ENCODE measurements at places on chromosomes 2 and 18.

GRCh38 chr2:109457794-109458193 lies 156.0 kb downstream of the SEPTIN10 start:
- DNase-seq = no peak

- DNase-seq = peak; percentile 82
Measured at GRCh38 chr2:170170281-170171040, 7.5 kb upstream of the MYO3B start.

DNA sequence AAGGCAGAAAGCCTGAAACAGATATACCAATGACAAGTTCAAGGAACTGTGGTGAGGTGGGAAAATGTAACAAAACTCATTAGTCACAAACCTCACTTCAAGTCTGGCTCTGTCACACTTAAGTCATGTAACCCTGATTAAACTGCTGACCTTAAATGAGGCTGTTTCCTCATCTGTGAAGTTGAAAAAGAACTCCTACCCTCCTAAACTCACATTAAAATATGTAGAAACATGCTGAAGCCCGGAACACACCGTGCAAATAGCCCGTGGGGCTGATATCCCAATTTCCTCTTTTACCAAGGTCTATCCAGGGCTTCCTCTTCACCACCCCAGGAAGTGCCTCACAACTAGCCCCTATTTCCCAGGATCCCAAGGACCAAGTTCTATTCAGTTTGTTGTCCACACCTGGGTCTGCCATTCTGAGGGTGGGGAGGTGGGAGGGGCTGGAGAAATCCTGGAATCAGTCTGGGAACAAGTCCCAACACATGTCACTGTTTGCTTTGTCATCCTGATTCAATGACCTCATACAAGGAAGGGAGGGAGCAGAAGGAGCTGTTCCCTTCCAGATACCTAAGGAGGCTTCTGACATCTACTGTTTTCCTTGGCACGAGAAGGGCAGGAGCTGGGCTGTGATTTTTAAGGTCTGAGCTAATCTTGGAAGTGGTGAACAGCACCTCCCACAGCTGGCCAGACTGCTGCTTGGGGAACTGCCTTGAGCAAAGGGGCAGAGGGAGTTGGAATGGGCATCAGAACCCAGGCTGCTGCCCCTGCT lies 42.3 kb downstream of the SLC4A1AP start:
- DNase-seq = peak; percentile 58

DNA sequence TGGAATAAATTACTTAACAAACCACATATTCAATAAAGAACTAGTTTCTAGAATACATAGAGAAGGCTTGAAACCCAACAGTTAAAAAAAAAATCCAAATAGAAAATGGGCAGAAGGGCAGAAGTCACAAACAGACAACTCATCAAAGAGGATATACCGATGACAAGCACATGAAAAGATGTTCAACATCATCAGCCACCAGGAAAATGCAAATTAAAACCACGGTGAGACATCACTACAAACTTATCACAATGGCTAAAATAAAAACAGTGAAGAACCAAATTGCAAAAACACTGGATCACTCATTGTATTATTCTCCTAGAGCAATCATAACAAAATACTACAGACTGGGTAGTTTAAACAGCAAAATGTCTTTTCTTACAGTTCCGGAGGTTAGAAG lies 14.5 kb downstream of the SESTD1 start:
- no peak for DNase-seq

DNA sequence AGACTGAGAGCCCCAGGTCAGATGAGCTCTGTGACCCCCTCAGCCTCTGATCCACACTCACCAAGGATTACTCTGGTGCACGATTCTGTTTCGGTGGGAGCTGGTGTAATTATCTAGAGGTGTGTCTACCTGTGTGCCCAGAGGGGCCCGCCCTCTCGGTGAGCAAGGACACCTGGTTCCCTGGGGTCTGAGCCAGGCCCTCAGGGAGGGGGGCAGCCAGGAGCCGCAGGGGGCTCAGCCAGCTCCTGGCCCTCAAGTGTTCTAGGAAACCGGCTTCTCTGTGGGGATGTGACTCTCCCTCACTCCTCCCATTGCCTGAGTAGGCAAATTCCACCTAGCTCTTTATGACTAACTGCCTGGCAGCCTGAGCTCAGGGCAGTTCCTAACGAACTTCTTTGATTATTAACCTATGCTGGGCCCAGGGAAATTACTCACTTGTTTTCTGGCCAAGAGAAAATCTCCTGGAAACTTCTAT lies 17.4 kb downstream of the AGAP1 start:
- DNase-seq = no peak

GRCh38 chr18:65606551-65607130 lies 144.2 kb upstream of the CDH7 start:
- no peak for DNase-seq

GRCh38 chr2:38722271-38723061 lies 28.7 kb downstream of the SRSF7 start:
- DNase-seq = no peak

DNA sequence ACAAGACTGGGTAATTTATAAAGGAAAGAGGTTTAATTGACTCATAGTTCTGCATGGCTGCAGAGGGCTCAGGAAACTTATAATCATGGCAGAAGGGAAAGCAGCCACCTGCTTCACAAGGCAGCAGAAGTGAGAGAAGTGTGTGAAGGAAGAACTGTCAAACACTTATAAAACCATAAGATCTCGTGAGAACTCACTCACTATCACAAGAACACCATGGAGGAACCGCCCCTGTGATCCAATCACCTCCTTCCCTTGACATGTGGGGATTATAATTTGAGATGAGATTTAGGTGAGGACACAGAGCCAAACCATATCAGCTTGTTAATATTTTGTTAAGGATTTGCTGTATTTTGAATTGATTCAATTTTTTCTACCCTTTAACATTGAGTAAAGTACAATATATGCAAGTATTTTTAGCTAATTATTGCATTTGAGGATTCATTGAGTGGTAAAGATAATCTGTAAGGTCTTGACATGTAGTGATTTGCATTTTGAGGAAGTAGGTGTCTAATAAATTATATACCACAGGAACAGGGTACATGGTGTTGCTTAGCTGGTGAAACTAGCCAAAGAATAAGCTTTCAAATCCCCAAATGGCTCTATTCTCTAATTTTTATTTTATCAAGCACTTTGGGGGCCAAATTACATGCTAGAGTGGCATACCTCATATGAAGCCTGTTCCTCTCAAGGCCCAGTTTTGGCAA lies 3.9 kb upstream of the C2orf69 start:
- no peak for DNase-seq

- no peak for DNase-seq
Measured at GRCh38 chr2:197216361-197216979, 94.1 kb downstream of the ANKRD44 start.

GRCh38 chr2:129772190-129772579 lies 207.3 kb upstream of the RAB6C start:
- no peak for DNase-seq

DNA sequence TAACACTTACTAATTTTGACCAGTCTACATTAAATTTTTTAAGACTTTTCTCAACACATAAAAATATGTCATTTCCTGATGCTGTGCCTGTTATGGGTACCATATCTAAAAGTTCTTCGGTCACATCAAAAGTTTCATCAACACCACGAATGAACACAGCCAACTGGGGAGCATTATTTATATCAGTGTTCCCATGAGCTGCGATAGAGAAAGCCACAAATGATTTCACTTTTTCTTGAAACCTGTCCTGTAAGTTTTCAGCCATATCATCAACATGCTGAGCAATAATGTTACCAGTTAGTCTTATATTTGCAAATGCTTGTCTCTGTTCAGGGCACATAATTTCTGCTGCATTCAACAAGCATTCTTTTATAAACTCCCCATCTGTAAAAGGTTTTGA lies 30.4 kb upstream of the NCL start:
- no peak for DNase-seq

GRCh38 chr2:38037325-38037724 lies 38.6 kb downstream of the CYP1B1 start:
- peak; percentile 6 for DNase-seq

DNA sequence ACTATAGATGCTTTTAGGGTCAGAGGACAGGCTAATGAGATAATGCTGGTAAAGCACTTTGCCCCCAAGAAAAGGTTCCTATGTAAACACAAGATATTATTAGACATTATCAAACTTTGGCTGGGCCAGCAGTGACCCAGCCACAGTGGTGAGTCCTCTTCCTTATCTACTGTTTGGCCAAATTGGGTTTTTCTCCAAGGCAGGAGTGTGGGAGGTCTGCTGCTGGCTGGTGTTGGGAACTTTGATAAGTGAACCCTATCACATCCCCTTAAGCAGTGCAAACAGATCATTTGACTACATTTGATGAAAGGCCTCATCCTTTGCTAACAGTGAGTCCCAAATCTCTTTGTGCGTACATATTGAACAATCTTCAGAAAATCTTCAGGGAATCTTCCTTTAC lies 16.2 kb downstream of the FZD7 start:
- no peak for DNase-seq

DNA sequence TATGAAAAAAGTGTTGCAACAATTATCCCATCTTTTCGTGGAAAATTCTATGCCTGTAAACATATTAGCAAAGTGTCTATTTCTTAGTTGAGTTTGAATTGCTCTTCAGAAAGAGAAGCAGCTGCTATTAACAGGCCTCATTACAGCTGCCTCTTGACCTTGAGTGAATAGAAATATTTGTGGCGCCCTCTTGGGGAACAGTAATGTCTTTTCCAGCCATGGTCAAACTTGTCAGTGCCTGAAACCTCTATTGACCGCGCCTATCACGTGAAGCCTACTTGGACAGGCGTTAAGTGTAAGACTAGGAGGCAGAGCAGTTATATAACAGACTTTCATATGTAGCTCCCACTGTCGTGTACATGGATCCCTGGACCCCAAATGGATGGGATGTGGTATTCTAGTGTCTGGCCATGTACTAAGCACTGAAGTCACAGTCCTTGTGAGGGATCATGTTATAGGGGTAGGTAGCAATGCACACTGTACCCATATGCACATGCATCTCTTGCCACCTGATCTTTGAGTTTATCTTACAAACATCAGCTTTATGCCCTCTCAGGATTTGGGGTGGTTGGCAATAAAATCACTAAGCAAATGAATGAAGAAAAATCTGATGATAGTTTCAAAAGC lies 245.0 kb downstream of the PTGR3 start:
- DNase-seq = peak; percentile 63

GRCh38 chr2:22175003-22175402 lies 1051.2 kb downstream of the TDRD15 start:
- DNase-seq = no peak

GRCh38 chr2:50624506-50624905 lies 407.4 kb downstream of the NRXN1 start:
- no peak for DNase-seq

- no peak for DNase-seq
Measured at GRCh38 chr2:30780776-30781330, 26.4 kb downstream of the CAPN13 start.

DNA sequence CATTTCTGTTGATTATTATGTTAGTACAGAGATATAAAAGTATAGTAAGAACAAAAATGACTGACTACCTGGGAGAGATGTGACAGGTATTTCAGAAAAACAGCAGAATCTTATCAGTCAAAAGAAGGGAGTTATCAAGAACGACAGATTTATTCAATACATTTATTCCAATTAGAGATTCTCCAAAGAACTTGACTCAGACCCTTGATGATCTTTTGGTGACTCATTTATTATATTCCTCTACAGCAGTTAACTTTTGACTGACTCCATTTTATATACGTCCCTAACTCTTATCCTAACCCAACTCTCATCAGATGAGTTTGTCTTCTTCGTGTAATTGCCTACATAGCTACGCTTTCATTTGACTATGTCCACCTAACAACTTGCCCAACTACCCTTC lies 91.1 kb downstream of the C2orf74 start:
- DNase-seq = no peak

- DNase-seq = peak; percentile 6
Measured at GRCh38 chr18:48915626-48916425, 34.9 kb downstream of the SMAD7 start.

DNA sequence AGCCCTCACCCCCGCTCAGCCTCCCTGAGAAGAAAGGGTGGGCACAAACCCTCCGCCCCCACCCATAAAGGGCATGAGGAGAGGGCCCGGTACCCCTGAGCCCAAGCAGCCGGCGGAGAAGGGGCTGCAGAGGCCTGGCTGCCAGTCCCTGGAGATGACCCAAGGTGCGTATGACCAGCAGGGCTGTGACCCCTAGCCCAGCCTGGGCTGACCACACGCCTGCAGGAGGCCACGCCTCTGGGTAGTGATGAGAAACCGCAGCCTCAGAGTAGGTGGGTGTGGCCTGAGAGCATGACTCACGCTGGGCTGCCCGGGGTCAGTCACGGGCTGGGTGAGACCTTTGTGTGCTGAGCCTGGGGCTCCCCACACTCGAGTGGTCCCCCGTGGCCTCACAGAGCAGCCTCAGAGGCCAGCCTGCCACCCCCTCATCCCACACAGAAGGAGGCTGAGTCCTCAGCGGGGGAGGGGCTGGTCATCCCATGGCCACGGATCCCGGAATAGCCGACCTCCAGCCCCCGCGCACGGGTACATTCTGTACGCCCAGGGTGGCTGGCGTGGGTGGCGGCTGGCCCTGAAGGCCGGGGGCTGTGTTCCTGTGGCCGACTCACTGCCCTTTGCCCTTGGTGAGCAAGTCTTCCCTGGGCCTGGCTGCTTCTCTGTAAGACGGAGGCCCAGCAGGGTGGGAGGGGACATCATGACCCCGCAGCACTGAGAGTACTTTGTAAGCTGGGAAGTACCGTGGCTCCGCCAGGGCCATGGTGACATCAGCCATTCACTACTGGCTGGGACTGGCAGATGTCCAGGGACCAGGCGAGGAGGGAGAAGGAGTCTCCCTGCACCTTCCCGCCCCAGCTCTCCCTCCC lies 110.8 kb upstream of the OTOS start:
- peak; percentile 81 for DNase-seq

DNA sequence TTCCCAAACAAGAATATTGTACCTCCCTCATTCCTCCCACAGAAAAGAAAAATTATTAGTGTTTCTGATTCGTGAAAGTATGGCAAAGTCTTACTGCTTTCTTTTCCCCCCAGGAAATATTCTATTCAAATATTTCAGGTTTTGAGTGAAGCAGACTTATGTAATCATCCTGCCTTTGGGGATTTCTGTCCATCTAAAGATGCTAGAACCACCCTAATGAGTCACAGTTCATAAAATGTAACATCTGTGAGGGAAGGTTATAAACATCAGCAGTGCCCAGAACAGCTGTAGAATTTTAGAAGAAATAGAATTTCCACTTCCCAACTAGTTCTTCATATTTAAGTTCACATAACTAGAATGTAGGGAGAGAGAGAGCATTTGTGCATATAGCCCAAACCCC lies 39.0 kb downstream of the EEF1B2 start:
- DNase-seq = no peak

DNA sequence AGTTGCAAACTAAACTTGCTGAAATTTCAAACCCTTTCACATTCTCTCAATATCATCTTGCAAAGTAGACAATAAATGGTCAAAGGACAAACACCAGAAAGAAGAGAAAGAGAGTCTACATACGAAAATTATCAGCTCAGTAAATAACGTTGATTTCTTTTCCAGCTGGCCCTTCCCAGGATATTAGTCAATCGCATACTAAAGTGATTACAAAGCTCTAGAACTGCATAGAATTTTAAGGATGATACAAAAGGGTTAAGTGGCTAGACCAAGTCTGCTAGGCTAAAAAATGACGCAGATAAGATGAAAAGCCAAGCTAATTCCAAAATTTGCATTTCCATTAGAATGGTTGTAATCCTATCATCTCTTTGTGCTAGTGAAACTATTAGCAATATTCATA lies 405.7 kb downstream of the FBXO15 start:
- no peak for DNase-seq

- no peak for DNase-seq
Measured at GRCh38 chr2:132270981-132271546, 109.3 kb upstream of the ANKRD30BL start.

GRCh38 chr2:60152226-60152833 lies 401.1 kb downstream of the BCL11A start:
- DNase-seq = peak; percentile 35

GRCh38 chr18:55422456-55423180 lies 165.4 kb downstream of the TCF4 start:
- DNase-seq = peak; percentile 80
